ENCODE measurements at places on chromosomes 2 and 18.

DNA sequence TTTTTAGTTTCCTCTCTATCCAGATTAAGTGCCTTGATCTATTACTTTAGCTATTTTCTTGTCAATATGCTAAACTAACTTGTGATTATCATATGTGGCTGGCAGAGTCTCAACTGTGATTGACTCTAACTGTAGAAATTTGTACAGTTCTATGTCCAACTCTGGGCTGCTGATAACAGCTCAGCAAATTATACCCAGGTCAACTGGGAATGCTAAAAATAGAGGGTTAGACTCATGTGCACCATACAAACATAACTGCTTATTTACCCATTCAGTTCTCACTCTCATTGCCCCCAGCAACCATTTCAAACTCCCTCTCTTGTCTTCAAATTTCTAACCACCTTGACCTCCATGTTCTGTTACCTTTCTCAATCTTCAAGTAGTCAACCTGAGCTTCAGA, 576.9 kb downstream of the TDRD15 start:
- no peak for DNase-seq

DNA sequence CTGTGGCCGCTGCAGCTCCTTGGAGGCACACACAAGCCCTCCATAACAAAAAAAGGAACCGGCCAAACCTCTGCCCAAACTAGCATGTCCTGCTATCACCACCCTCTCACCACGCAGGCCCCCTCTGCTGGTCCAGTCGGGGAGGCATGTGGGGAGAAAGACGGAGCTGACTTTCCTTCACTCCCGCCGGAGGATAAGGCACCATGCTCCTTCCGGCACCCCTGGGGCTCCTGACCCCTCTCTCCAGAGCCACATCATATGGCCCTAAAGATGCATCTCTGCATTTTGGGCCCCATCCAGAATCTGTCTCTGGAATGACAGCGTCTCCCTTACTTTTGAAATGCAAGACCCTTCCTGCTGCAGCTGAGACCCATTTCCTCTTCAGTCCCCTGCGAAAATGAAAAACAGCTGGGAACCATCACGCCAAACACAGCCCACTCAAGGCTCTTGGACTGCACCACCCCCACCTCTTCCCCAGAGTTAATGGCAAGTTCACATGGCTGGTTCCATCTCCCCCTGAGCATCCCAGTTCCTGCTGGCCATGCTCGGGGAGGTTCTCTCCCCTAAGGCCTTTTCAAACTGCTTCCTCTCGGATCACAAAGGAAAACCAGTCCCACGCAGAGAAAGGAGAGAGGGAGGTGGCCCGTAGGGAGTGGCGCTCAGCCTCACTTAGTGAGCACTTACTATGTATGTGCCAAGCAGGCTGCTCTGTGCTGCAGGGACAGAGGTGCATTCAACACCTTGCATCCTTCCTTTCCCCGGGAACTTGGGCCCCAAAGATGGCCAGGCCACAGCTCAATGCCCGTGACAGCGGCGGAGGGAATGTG, 35.2 kb upstream of the MLPH start:
- no peak for DNase-seq

DNA sequence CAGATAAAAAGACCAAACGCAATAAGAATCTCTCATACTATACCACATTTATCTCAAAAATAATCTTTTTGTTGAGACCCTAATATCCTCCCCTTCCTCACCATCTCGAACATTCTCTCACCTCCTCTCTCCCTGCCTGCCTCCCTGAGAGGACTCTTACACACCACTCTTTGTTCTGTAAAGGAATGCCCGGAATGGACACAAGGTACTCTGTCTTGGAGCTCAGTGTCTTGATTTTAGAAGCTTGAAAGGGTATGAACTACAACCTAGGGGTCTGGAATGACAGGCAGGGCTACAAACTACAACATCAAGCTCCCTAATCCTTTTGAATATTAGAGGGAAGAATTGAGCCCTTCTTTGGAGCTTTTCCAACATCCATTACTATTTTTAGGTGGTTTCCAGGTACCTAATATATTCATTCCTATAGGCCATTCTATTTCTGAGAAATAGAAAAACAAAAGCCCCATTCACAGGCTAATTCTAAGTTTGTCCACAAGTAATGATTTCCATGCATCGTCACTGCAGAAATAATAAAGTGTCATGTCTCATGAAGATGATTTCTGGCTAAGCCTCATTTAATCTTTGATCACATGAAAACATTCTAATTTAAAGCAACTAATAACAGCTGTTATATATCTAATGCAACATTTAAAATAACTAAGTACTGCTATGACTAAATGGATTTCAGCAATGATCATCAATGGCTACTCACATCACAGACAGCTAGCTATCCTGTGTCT, 60.6 kb downstream of the LRP2 start:
- DNase-seq, result no peak

GRCh38 chr2:768451-768850, 91.2 kb upstream of the TMEM18 start:
- no peak for DNase-seq

- no peak for DNase-seq
Measured at GRCh38 chr2:182585430-182585829, 130.6 kb upstream of the DNAJC10 start.

GRCh38 chr2:179248024-179248348, 16.6 kb downstream of the SESTD1 start:
- DNase-seq, result no peak

DNA sequence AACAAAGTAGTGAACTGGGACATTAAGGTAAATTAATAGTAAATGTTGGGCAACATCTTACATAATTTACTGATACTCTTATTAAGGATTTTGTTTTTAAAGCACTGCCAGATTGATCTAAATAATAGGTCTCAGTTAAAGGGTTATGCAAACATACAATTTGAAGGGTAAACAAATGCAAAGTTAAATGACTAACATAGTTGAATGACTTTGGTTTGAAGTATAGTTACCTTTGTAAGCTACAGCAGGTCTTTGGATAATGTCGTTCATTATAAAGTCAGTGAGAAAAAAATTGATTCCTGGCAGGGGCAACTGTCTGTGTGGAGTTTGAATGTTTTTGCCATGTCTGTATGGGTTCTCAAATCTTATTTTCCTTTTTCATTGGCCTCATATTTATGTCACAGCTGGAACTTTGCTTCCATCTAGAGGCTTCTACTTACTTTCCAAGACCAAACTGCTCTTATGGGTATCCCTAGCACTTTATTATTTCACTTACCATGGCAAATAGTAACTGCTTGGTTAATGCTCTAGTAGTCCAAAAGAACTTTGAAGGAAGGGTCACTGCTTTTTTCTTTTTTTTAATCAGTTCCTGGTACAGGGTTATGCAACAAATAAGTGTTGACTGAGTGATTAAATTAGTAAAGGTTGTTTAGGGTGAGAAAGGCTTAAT, 107.8 kb downstream of the NBEAL1 start:
- DNase-seq, result no peak

- DNase-seq, result no peak
Measured at GRCh38 chr2:173048897-173049661, 26.6 kb upstream of the MAP3K20 start.

GRCh38 chr18:57901825-57902589, 98.9 kb upstream of the ATP8B1 start:
- no peak for DNase-seq

GRCh38 chr2:65957886-65958285, 477.0 kb upstream of the MEIS1 start:
- DNase-seq, result no peak

GRCh38 chr2:3320910-3321605, 56.6 kb downstream of the EIPR1 start:
- DNase-seq, result no peak

- no peak for DNase-seq
Measured at GRCh38 chr2:41084321-41084720, 632.4 kb upstream of the SLC8A1 start.

- no peak for DNase-seq
Measured at GRCh38 chr2:42288811-42289210, 72.2 kb downstream of the COX7A2L start.

DNA sequence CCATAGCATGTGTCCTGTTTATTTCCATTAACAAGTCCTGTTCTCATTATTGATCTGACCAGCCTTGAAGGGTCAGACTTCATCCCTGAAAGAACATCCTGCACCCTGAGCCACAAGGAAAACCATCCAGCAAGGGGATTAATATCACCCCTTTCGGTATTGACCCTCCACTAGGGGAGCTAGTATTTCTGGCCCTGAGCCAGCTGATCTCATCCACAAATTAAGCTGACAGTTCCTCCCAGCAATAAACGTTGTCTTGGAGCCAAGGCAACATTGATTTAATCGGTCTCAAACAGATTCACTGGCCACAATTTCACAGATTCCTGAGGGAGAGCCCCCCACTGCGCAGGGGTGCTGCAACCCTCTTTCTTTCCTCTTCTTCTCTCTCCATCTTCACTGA, 353.1 kb upstream of the FANCL start:
- DNase-seq, result no peak

GRCh38 chr2:72747344-72747743, 78.5 kb downstream of the EXOC6B start:
- no peak for DNase-seq

- no peak for DNase-seq
Measured at GRCh38 chr18:5456577-5457461, 87.0 kb downstream of the EPB41L3 start.

DNA sequence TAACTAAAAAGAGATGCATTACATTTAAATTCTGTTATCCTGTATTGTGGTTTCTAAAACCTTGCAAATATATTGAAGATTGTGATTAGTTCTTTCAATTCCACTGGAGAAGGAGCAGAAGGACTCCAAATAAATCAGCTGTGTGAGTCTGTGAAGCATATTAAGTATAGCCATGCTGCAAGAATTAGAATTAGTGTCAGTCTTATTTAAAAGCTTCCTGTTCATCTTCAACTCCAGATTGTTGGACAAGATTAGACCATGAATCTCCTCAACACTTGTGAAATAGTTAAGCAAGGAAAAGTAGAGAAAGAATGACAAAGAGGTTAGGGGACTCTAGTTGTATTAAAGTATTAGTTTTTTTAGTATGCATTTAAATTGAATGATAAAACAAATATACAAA, 92.5 kb upstream of the LRP1B start:
- no peak for DNase-seq

GRCh38 chr2:106144621-106145331, 49.3 kb downstream of the UXS1 start:
- DNase-seq, result no peak

GRCh38 chr2:37541516-37541915, 129.9 kb downstream of the CDC42EP3 start:
- DNase-seq, result no peak

GRCh38 chr2:18684206-18685038, 95.1 kb upstream of the NT5C1B start:
- no peak for DNase-seq

- no peak for DNase-seq
Measured at GRCh38 chr2:151711025-151711424, 23.3 kb downstream of the NEB start.

GRCh38 chr2:3427272-3427671, 47.8 kb downstream of the TRAPPC12 start:
- DNase-seq, result no peak

GRCh38 chr2:101442667-101443061, 32.2 kb downstream of the RFX8 start:
- DNase-seq, result no peak

Data from activated naive CD8-positive, alpha-beta T cell treated with anti-CD3 and anti-CD28 coated beads, Interleukin-2, amount 50 U/mL, for 16 hours (primary cell).